T1000 (cell line): ENCODE measurements at places on chromosomes 12 and 14.

DNA sequence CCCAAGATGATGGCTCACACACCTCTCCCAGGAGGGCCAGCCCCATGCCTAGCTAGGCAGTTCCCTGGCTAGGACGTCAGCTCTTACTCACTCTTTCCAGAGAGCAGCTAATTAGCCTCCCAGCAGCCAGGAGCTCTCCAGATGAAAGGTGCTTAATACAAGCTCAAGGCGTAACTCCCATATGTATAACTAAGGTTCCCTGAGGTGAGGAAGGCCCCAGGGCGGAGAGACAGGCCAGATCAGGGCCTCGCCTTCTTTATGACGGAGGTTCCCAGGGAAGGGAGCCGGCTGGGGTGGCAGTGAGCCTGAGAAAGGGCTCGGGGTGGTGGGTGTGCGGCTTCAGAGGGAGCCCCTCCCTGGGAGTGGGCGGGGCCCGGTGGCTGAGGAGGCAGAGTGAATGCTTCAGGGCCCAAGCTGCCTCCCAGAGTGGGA lies 26.4 kb upstream of the ZFP36L1 start:
- DNase-seq, result peak; percentile 49

GRCh38 chr12:95951515-95951914 lies 8.4 kb downstream of the AMDHD1 start:
- DNase-seq, result no peak

DNA sequence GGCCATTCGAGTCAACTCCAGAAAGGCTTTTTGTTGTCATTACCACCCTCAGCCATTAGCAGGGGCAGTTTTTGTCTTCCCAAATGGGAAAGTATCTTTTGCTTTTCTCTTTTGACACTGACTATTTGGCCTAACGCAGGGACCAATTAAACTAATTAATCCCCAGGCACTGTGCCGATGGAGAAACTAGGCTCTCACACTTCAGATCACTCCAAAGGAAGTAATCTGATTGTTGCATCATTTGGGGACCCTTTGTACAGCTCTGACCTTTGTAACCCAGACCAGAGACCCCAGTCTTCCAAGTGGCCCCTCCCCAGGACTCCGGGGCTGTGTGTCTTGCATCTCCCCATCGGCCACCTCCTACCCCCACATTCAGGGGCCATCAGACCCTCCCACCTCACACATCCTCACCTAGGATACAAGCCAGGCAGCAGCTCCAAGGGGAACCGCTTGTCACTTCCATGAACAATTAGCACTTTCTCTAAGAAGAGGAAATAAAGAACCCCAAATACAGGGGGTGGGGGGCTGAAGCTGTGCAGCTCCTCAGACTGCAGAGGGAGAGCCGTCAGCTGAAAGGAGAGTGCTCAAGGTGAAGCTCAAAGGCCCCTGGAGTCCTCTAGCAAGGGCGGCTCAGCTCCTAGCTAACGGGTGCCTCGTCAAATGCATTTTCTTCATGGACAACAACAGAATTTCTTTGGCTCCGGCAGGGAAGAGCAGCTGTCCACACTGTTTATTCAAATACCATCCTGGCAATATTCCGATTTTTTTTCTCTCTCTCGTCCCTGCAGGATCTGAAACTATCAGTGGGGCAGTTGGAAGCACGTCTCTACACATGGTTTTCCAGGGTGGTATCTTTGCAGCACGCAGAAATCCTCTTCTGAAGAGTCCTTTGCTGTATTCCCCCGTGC lies 64.3 kb upstream of the DIO3 start:
- DNase-seq, result no peak

DNA sequence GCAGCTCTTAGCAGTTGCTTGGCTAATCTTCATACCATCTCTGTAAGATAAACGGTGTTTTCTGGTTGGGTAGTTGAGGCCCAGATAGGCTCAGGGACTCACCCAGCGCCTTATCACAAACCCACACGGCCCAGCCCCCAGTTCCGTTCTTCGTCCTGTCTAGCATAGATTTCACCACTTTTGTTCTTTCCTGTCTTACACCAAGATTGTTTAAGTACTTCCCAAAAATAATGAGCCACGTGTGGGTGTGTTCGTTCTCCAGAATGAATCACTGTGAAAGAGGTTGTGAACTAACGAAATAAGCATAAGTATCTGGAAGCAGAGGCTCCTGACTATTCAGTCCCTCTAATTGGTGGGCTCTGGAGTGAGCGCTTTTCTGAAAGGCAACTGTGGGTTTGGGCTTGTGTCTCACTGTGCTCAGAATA lies 21.4 kb downstream of the ACVR1B start:
- DNase-seq, result no peak

DNA sequence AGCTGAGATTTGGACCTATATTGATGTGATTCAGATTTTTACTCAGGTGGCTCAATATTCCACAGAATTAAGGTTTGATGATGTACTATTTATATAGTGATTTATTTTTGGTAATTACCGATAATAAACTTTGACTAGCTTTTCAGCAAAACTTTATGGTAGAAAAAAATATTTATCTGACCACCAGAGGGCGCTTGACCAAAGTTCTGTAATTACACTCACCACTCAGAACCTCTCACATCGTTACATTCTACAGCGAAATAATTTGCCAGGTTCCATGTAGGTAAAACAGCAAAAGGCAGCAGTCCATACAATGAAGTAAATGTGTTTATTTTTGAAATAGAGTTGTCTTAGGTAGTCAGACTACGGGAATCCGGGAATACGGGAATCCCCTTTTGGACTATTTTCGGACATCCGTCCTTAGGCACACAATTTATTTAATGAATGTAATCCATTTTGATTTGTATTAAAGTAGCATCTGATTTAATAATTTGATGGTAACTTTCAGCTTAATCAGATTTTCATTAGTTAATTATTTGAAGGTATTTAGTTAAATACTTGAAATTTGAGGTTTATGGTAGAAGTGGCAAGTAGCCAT lies 143.0 kb upstream of the DDHD1 start:
- no peak for DNase-seq

DNA sequence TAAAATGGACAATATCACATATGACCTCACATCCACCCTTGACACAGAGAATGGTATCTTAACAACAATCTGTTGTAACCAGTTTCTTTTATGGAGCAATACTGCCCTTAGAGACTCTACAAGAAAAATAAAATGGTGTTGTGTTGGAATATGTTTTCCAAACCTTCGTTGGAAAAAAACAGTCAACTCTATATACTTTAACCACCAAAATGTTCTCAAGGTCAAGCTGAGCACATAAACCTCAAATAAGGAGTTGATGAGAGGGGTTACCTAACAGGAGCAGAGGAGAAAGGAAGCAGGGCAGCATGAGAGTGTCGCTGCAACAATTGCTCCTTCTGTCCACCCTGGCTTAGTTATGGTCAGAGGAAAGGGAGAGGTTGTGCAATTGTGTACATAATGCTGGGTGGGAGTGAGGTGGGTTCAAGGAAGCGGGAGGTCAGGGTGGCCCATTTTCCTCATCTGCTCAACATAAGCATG lies 179.2 kb upstream of the BMP4 start:
- DNase-seq, result no peak

DNA sequence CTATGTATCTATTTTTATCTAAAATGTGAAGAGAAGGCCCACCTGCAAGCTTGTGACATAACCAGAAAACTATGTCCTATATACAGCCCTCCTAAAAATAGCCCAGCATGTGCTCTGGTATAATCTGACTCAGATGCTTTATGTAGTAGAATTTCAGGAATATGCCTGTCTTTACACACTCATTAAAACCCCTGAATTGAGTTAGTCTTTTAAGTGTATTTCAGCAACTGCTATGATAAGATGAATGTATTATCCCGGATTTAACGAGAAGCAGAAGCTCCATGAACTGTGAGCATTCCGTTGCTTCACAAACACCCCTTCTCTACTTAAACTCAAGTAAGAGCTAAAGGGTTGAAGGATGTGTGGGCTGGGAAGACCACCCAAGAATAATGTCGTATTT lies 89.9 kb upstream of the PRICKLE1 start:
- no peak for DNase-seq

DNA sequence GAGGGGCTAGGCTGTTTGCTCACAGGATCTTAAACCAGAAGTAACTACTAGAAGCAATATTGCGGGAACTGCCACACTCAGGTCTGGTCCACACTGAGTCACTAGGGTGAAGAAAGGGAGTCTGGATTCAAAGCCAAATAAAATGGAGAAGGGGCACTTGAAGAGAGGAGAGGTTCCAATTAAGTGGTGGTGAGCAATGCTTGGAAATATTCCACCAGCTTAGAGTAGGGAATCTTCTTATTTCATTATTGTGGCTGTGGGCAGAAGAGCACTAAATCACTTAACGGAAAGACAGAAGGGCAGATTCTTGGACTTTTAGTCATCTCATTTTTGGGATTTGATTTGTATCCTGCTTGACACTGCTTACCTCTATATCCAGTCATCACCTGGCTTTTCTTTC lies 48.6 kb upstream of the PPP1R12A start:
- DNase-seq, result peak; percentile 29

DNA sequence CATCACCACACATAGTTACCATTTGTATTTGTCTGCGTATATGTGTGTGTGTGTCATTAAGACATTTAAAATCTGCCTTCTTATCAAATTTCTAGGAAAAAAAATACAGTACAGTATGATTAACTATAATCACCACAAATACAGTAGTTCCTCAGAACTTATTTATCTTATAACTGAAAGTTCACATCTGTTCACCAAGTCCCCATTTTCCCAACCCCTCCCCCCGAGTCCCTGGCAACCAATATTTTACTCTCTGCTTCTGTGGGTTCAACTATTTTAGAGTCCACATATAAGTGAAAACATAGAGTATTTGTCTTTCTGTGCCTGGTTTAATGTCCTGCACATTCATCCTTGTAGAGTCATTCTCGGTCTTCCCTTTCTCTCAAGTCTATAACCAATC lies 12.3 kb downstream of the CAPS2 start:
- no peak for DNase-seq

GRCh38 chr12:67042697-67043131 lies 226.4 kb upstream of the CAND1 start:
- no peak for DNase-seq

- no peak for DNase-seq
Measured at GRCh38 chr14:104863131-104863862, 1.8 kb upstream of the CEP170B start.

DNA sequence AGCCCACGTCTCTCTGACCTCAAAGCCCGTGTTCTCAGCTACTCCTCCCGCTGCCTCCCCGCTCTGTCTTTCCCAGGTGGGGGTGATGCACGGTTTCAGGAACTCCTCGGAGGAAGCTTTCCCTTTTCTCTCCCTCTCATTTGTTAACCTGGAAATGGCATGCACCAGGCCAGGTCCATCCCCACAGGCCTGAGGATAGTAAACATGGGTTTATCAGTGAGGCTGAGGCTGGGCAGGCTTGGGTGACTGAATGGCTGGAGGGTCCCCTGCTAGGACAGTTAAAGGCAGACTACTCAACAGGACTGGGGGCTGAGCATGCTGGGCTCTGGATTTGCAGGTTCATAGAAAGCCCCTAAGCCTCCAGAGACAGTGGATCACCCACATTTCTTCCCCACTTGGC lies 7.6 kb downstream of the WSCD2 start:
- DNase-seq, result no peak

GRCh38 chr12:120813588-120814153 lies 88.0 kb downstream of the ACADS start:
- DNase-seq, result no peak

- DNase-seq, result no peak
Measured at GRCh38 chr14:37903343-37904191, 304.1 kb upstream of the SSTR1 start.

GRCh38 chr14:74402401-74403251 lies 23.4 kb downstream of the SYNDIG1L start:
- no peak for DNase-seq

- no peak for DNase-seq
Measured at GRCh38 chr12:15151161-15152091, 69.8 kb downstream of the RERG start.
